ENCODE measurements at places on chromosomes 5 and 9.

DNA sequence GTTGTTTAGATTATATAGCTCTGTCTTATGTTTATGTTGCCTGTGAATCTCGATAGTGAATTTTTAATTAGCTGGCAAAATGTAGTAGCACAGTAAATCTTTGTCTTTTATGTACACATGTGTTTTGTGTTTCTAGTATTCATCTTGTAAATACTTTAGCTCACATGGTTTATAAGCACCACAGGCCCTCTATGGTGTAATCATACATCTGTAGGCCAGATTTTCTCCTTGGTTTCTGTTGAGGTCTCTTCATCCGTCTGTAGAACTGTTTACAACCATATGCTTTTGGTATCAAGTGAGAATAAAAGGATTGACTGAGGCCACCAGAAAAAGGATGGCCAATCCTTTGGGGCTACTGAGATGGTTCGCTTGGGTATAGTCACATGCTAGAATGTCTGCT is 45.0 kb downstream of the PRR16 start:
- no peak for DNase-seq

- no peak for DNase-seq
Measured at GRCh38 chr5:138271281-138271680, 3.1 kb downstream of the GFRA3 start.

DNA sequence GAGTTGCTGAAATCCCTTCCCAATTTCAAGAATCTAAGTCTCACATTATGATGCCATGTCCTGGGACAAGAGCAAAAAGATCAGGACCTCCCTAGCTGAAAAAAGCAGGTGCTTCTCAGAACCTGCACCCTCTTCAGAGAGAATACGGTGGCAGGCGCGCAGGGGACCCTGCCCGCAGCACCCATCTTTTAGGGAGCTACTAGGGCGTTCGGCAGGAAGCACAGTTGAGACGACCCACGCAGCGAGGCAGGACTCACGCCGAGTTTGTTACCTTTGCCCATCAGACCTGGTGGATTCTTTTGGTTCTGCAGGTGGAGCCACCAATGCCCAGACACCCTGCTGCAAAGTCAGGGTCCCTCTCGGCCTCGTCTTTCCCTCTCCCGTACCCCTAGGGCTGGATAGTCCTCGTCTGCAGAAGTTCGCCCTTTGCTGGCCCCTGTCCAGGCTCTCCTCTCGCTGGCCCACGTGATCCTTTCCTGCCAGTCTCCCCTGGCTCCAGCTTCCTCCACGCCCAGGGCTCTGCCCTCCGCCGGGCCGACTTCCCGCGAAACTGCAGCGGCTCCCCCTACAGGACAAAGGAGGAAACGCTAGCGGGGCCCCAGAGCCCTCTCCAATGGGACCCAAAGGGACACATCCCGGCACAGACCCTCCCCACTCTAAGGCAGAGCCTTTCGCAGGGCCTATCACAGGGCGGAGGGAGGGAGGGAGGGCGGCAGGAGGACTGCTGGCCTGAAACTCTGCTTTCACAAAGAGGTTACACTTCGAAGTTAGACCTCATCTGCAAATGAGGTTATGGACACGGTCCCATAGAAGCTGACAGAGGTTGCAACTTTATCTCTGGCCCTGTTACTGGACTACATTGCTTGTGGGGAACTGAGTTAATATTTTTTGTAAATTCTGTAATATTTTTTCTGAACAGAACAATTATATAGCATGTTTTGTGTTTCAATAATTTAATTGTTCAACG is 28.8 kb downstream of the TMEM174 start:
- peak; percentile 81 for DNase-seq

DNA sequence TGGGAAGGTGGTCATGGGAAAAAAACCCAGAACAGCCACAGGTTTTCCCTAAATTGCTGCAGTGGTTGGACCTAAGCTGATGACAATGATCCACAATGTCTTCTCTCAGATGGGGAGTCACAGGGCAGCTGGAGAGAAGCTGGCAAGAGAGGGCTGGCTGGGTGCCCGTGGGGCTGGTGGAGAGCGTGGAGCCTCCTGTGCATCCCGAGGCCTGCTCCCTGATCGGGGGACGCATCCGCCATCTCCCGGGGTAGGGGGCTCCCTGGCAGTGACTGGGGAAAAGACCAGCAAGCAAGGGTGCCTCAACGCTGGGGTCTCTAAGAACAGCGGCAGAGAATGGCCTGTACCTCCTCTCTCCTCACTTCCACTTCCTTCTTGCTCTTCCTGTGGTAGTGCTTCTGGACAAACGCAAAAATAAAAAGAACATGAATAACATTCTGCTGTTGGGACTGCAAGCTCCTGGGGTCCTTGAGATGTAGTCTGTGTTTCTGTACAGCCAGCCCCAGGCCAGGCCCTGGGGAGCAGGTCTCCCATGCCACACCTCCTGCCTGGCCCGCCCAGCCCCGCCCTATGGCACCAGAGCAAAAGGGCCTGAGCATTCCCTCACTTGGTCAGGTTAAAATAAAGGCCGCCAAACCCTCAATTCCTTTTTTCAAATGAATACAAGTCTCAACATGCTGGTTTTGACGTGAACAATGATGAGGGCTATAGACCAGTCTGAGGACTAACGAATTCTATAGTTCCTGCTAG is 7.0 kb upstream of the MRNIP start:
- DNase-seq: no peak

GRCh38 chr5:158725297-158725851 is 374.3 kb downstream of the EBF1 start:
- DNase-seq: no peak

DNA sequence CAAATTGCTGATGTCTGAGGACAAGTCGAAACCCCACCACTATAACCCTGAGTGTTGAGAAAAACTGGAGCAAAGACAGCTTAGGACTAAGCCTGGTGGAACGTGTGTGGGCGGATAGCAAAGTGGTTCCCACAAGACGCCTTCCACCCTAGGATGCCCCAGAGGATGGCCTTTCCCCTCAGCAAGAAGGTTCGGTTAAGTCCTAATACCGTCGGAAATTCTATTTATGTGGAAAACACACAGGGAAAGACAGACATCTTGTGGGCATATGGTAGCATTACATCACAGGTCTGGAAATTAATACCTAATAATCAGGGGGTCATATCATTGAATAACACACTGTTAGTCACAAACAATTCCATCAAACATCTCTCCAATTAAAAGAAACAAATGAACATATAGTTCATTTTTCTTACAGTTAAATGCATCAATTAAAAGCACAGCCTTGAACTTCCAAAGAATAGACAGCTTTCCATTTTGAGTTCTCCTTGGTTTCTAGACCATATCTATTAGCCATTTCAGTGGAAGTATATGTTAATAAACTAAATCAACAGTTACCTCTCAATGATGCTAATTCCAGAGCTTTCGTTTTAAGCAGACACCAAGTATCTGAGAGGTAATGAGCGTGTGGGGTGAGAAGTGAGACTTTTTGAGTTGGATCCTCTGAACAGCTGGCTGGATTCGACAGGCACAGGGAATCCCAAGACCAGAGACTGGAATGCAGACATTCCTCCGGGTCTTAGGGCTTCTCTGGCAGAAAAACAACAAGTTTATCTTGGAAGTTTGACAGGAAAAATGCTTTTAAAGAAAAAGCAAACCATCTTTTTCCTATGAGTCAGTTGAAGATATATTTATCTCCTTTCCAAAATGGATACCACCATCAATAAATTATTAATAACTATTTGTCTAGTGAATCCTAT is 2.9 kb upstream of the ICE1 start:
- peak; percentile 52 for DNase-seq

- no peak for DNase-seq
Measured at GRCh38 chr5:131221888-131222287, 42.0 kb upstream of the CDC42SE2 start.

DNA sequence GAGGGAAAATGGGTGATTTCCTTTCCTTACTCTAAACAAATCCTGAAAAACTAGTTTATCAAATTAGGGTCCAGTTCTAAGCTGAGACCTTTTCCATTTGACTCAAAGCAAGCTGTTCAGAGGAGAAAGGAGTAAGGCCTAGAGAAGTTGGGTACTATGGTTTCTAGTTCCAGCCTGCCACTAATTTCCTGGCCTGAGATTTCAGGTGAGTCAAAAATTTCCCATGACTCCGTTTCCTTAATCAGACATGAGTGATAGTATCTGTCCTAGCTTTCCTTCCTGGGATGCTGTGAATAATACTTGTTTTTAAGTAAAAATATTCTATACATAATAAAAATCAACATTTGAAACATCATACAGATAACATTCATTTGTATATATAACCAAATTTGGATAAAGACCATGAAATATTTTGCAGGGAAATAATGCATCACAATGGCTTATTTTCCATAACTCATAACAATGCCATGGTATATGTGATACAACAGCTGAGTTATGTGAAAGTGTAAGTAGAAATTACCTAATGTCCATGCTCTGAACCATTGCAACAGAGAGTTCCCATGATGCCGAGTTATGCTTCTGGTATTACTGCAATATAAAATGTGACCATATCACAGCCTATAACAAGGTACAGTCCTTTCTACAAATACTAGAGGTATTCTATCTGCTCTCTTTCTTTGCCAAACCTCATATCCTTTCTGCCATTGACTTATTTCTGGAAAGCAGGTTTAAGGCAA is 142.7 kb downstream of the MLLT3 start:
- DNase-seq: no peak

DNA sequence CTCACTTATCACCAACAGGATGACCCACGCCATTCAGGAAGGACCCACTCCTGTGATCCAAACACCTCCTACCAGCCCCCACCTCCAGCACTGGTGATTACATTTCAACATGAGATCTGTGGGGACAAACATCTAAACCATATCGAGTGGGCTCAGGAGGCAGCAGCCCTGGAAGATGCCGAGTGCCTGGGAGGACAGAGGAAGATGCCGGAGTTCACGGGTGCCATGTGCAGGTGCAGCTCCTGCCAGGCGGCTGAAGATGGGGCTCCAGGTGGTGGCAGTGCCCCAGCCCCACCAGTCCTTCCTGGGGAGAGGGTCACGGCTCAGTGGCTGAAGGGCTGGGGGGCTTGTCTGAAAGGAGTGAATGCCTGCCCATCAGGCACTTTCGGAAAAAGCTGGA is 6.1 kb upstream of the CEP72 start:
- no peak for DNase-seq

DNA sequence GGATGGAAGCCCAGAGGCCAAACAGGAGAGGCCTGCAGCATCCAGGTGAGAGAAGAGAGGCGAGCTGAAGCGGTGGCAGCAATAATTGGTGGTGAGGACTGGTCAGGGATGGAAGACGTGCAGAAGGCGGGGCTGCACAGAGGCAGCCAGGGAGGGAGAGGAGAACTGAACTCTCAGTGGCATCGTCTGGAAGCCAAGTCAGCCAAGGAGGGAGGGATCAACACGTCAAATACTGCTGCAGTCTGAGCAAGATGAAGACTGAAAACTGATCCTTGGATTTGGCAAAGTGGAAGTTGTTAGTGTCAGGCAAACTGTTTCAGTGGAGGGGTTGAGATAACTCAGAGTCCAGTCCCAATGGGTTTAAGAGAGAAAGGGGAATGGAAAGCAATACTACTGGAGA is 145.4 kb downstream of the CDK5RAP2 start:
- no peak for DNase-seq

- no peak for DNase-seq
Measured at GRCh38 chr9:115730396-115730795, 423.2 kb upstream of the PAPPA start.

- no peak for DNase-seq
Measured at GRCh38 chr9:99020786-99021436, 77.2 kb downstream of the COL15A1 start.

GRCh38 chr9:7180247-7180646 is 422.5 kb downstream of the KDM4C start:
- no peak for DNase-seq

DNA sequence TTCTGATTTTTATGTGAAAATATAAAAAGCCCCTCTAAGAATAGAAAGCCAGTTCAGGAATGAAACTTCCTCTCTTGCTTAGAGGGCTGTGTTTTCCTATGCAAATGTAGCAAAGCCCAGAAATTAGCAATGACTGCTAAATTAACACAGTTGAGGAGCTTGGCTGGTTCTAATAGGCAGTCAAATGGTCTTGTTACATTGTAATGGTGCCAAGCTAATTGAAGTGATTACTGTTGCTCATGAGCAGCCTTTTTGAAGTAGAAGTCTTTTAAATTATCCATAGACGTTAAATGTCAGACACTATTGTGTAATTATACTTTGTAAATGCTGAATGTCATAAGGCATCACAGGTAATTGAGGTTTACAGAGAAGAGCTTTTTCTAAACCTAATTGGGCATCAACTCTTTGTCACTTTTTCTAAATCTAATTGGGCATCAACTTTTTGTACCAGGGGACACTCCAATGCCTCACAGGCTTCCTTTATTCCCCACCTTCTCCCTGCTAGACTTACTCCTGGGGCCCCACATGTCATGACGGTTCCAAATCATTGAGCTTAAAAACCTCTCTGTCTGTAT is 229.1 kb downstream of the PSAT1 start:
- DNase-seq: peak; percentile 74

GRCh38 chr5:149172709-149173505 is 31.6 kb downstream of the ABLIM3 start:
- DNase-seq: no peak

DNA sequence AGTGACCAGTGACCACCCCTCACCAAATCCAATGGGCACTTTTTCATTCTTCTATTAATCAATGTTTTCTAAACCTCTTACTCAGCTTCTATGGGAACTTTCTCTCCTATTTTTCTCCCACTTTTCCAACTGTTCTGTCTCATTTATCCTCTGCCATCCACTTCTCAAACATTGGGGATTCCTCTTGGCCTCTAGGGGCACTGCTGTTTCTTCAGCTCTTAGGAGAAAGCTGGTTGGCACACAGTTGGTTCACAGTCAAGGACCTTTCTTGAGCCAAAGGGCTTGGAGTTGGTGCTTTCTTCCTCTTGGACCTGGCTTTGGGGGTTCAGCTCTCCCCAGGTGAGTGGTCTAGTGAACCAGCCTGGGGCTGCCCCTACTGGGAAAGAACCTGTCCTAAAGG is 112.2 kb upstream of the LHFPL2 start:
- DNase-seq: no peak

- no peak for DNase-seq
Measured at GRCh38 chr5:1998716-1999317, 116.1 kb upstream of the IRX4 start.

- no peak for DNase-seq
Measured at GRCh38 chr9:134886413-134886913, 5.9 kb downstream of the FCN2 start.

GRCh38 chr5:89628876-89629635 is 746.1 kb upstream of the MEF2C start:
- no peak for DNase-seq

DNA sequence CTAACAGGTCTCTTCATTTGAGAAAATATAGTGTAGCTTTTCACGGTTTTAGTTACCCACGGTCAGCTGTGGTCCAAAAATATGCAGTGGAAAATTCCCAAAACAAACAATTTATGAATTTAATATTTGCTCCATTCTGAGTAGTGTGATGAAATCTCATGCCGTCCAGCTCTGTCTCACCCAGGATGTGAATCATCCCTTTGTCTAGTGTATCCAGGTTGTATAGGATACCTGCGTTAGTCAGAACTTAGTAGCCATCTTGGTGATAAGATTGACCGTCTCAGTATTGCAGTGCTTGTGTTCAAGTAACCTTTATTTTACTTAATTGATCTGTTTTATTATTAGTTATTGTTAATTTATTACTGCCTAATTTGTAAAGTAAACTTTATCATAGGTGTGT is 41.1 kb downstream of the NDUFS4 start:
- DNase-seq: no peak

Data from retina (tissue), 1 donor.